Stimulated activated CD4-positive, alpha-beta T cell treated with anti-CD3 and anti-CD28 coated beads, Interleukin-1b, Interleukin-23, amount 100 ng/mL, for 24 hours (primary cell): ENCODE measurements at places on chromosomes 2 and 18.

DNA sequence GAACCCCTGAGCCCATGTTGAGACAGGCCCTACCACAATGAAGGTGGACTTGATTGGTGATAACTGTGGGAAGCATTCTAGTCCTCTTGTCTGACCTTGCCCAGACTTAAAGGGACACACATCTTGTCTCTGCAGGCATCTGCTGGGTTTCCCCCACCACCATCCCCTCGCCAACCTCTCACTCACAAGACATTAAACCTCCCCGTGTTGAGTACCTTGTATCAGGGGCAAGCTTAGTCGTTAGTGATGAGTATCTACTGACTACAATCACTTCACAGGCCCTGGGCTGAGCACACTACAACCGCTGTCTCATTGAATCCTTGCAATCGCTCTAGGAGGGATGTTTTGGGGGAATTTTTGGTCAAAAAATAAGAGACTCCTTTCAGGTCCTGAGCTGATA lies 86.0 kb downstream of the ICOS start:
- no peak for DNase-seq

DNA sequence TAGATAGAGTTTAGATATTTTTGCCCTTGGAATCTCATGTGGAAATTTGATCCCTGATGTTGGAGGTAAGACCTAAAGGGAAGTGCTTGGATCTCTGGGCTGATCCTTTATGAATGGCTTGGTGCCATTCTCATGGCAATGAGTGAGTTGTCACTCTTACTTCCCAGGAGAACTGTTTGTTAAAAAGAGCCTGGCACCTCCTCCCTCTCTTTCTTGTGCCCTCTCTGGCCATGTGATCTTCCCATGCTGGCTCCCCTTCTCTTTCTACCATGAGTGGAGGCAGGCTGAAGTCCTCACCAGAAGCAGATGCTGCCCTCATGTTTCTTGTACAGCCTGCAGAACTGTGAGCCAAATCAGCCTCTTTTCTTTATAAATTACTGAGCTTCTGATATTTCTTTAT lies 276.9 kb downstream of the ZNF804A start:
- DNase-seq = no peak

- DNase-seq = no peak
Measured at GRCh38 chr2:39786761-39787522, 7.9 kb upstream of the THUMPD2 start.

DNA sequence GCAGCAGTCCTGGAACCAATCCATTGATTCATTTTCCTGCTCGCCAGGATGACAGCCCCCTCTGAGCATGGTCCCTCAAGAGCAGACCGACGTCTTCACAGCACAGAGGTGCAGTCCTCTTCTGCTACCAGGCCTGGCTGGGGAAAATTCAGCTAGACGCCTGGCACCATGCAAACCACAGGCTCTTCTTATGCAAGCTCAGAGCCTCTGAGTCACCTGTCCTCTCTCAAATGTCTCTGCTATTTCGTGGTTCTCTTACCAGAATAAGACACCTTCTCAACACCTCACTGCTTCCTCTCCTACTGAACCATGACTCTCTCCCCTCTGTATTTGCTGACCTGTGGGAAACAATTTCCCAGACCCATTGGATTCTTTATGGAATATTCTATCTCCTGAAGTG lies 79.8 kb upstream of the CYRIA start:
- DNase-seq = no peak
